Ovary (tissue), 10 donors: ENCODE measurements at places on chromosomes 3 and 15. TPM values are rescaled to one million over a fixed set of nuclear protein-coding genes. Genes with fewer than 3 reads are reported as not detected.

CNTN3 gene
- 2.2 TPM for polyA plus RNA-seq

CP gene
- 0.40 TPM for polyA plus RNA-seq

CD96 gene
- 3.0 TPM for polyA plus RNA-seq

RGMA gene
- polyA plus RNA-seq = 2.8 TPM

SLC25A36 gene
- polyA plus RNA-seq = 45.4 TPM

ADPGK gene
- 39.0 TPM for polyA plus RNA-seq

- DNase-seq = no peak
These were observed 26.7 kb downstream of the SLC12A8 start for GRCh38 chr3:125185805-125186204.

- no peak for DNase-seq
These were observed 327.9 kb upstream of the CTNNB1 start for GRCh38 chr3:40871394-40871793.

- no peak for DNase-seq
These were observed 17.4 kb upstream of the KCNMB2 start for GRCh38 chr3:178518660-178519396.

DNA sequence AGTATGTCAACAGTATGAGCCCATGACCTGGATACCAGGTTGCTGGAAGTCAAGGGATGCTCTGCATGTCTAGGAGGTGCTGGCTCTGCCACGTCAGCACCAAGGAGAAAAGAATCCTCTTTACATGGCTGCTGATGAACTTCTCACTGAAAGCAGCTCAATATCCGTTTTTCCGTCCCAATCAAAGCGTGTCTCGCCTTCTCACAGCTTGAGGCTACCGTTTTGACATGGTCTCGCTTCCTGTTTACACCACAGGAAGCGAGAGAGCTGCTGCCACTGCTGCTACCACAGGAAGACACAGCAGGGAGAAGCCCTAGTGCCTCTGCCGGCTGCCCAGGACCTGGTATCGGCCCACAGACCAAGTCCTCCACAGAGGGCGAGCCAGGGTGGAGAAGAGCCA, 27.3 kb downstream of the STARD5 start:
- DNase-seq = no peak

GRCh38 chr3:138136201-138136600, 4.0 kb upstream of the A4GNT start:
- DNase-seq = no peak

- DNase-seq = no peak
These were observed 71.3 kb upstream of the VEPH1 start for GRCh38 chr3:157574531-157574930.

DNA sequence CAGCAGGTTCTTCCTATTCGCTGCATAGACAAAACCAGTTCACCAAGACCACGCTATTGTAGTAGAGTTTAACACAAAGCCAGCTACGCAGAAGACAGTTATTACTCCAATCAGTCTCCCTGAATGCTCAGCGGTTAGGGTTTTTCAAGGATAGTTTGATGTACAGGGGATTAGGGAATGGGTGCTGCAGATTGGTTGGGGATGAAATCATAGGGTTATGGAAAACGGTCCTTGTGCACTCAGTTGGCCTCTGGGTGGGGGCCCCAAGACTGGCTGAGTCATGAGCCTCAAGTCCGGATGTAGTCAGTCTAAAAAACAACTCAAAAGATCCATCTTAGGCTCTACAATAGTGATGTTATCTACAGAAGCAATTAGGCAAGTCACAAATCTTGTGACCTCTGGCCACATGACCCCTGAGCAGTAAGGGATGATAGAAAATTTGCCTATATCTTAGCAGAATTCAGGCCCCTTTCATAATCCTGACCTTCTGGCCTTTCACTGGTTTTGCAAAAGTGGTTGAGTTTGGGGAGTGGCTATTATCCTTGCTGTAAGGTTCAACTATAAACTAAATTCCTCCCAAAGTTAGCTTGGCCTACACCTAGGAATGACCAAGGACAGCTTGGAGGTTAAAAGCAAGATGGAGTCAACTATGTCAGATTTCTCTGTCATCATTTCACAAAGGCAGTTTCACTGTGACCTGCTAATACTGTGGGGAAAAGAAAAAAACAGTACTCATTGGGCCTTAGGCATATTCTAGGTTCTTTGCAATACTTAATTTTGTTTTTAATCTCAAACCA, 57.7 kb downstream of the LIPC start:
- no peak for DNase-seq

GRCh38 chr3:171284308-171285075, 175.7 kb downstream of the TNIK start:
- no peak for DNase-seq

GRCh38 chr15:40323239-40323952, at the start of gene INAFM2:
INAFM2 (plus strand) TSS chr15:40323692; CDS start chr15:40324056, 364 bp downstream.
- DNase-seq = peak; percentile 91

DNA sequence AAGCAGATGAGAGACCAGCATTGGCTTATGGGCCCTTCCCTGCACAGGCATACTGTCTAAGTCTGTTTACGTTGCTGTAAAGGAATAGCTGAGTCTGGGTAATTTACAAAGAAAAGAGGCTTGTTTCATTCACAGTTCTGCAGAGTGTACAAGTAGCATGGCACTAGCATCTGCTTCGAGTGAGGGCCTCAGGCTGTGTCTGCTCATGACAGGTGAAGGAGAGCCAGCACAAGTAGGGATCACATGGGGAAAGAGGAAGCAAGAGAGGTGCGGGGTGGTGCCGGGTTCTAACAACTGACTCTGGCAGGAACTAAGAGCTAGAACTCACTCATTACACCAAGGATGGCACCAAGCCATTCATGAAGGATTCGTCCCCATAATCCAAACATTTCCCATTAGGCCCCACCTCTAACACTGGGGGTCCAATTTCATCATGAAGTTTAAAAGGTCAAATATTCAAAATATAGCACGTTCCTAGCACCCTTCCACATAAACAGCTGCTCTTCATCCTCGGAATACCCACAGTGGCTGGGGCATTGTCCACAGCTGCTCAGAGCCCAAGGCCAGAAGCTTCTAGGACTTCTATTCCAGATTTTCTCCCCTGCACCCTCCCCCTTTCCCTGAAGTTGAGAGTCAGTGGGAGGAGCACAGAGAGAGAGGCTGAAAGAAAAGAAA, 5.6 kb downstream of the RTP3 start:
- no peak for DNase-seq

DNA sequence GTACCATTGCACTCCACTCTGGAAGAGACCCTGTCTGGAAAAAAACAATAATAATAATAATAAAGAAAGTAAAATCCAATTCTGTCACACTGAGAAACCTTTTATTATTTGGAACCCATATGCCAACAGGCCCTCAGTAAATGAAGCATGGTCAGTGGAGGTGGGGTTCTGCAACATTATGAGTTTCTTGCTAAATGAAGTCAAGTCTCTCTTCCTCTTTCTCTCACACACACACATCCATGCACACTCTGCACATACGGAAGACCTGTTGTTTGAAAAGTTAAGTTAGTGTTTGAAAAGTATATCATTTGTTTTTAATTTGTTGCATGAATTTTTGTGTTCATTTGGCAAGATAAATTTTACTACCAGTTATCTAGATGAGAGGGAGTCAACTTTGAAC, 27.8 kb downstream of the GAP43 start:
- DNase-seq = no peak

DNA sequence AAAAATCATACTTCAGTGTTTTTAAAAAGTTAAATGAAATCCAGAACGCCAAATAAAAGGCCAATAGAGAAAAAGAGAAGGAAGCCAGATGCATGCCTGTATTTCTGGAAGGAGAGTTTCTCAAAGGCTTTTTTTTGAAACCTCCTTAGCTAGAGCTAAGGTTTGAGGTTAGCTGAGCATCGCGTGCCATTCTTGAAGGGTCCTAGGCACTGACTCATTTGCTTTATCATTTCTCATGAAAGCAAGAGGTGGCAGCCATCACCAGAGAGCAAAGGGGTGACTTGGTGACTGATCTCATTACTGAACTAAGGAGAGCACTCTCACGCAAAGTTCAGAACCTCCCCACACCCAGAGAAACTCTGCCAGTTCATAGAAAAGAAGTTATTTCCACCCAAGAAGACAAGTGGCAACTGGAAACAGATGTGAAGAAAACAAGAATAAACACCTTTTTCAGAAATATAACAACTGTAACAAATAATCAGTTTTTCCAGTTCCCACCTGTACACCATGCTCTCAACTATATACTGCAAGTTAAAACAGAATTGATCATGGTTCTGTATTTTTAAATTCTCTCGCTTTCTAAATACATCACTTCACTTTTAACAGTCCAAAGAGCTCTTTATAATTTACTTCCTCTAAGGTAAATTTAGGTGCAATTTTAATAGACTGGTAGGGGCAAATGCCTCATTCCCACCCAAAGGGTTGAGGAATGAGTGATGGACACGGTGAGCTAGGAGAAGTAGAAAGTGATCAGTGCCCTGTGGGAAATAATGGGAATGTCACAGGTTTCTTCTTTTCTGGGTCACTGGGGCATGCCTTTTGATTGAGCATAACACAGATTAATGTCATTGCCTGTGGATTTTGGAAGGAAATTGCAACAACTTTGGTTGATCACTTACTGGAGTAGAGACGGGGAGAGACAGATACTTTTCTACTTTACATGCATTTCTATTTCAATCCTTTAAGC, 24.7 kb downstream of the GPR15 start:
- no peak for DNase-seq

GRCh38 chr15:78541744-78542034, 1.4 kb downstream of the PSMA4 start:
- DNase-seq = no peak
